Stromal cell of bone marrow (primary cell): ENCODE measurements at places on chromosomes 5 and 9.

DNA sequence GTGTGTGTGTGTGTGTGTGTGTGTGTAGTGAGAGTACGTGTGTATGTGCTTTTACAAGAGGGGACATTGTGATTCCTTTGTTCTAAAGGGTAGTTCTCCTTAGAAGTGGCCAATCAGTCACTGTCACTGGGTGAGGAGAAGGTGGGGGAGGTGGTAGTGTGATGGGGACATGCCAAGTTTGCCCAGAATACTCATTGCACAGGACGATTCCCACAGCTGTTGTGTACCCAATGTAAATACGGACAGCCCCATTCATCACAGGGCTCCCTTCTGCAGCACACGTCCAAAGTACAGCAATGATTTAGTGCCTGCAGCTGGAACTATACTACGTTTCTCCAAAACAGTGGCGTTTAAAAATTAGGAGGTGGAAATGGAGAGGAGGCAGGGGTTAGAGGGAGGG lies 287.8 kb downstream of the TLR4 start:
- DNase-seq: no peak

DNA sequence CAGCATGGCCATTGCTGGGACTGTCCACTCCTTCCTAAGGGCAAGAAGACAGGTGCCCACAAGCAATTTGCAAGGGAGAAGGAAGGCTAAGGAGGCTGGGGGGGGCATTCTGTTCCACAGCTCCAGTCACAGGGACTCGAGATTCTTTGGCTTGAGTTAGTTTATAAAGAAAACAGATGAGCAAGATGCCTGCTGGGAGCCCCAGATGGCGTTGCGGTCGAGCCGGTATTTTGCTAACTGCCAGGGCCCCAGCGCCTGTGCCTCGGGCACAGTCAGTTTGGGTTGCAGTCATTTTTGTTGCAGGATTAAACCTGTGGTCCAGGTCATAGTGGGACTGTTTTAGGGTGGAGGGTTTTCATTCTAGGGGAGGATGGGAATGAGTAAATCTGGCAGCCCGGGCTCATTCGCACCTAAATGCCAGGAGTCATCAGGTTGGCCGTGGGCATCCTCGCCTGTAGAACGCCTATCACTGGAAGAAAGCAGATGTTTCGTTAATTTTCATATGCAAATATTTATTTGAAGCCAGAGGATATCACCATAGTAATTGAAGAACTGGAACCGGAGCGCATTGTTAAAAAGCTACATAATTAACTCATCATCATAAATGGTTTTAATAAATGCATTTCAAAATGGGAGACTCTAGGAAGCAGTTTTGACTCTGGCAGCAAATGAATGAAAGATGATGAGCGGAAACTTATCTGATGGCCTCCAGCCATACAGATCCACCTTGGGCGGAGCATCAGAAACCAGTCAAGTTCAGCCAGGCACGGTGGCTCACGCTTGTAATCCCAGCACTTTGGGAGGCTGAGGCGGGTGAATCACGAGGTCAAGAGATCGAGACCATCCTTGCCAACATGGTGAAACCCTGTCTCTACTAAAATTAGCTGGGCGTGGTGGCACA lies 87.1 kb upstream of the FCN2 start:
- DNase-seq: no peak

- DNase-seq: peak; percentile 22
Observed at GRCh38 chr9:21455320-21455719, 15.1 kb downstream of the IFNA1 start.

- DNase-seq: no peak
Observed at GRCh38 chr5:14487897-14488570, 93.6 kb upstream of the OTULINL start.

GRCh38 chr5:74492230-74492629 lies 148.3 kb downstream of the ENC1 start:
- no peak for DNase-seq

GRCh38 chr9:28413471-28413870 lies 840.2 kb upstream of the C9orf72 start:
- no peak for DNase-seq

- DNase-seq: no peak
Observed at GRCh38 chr5:41815663-41816229, 54.5 kb downstream of the OXCT1 start.

DNA sequence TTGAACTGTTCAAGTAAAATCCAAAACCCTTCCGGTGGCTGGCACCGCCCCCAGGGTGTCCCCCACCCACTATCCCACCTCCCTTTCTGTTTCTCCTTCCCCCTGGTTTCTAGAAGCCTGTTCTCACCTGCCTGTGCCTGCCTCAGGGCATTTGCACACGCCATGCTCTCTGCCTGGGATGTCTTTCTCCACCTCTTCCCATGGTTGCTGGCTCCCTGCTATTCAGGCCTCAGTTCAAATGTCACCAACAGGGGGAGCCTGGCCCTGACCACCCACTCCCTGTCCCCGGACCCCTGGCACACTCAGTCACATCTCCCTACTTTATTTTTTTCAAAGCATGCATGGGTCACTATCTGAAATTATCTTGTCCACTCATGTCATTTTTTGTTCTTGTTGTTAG lies 39.9 kb upstream of the EEIG1 start:
- no peak for DNase-seq

DNA sequence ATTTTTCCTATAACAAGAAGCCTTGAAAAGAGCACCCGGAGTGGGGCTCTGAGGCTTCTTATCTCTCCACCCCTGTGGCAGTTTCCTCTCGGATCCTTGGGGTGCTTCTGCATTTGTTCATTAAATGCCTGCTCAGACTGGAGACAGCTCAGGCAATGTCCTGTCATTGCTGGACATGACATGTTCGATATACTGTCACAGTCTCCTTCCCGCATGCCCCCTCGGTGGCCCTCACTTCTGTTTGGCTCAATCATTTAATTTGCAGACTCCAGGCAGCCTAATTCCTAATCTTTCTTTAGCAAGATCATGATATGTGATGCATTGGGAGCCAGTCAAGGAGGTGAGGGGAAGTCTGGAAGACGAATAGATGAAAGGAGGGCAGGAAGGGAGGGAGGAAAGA lies 37.5 kb upstream of the CPEB4 start:
- DNase-seq: no peak

GRCh38 chr5:126219616-126220015 lies 203.6 kb upstream of the GRAMD2B start:
- DNase-seq: no peak

DNA sequence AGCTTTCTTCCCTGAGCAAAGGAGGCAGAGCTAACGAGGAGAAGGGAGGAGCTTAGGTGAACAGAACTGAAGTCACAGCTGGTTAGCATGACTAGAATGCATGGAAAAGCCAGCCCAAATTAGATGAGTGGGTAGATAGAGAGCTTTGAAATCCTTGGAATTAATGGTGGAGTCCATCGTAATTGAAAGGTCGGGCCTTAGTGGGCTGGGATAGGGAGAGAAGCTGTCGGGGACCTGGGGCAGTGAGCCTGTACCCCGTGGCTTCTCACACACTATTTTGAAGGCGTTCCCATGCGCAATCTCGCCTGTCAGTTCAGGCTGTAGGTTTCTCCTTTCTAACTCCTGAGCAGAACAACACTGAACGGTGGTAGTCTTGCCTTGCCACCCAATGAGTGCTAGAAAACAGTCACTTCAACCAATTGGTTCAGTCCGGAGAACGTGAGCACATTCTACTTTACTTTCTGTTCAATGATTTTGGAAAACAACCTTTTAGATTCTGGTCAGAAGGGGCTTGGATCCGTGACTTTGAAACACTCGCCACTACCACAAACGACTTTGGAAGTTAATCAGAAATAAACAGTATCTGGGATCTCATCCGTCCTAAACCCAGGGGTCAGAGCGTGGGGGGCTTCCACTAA lies 655 bp upstream of the RAI14 start:
- peak; percentile 65 for DNase-seq

DNA sequence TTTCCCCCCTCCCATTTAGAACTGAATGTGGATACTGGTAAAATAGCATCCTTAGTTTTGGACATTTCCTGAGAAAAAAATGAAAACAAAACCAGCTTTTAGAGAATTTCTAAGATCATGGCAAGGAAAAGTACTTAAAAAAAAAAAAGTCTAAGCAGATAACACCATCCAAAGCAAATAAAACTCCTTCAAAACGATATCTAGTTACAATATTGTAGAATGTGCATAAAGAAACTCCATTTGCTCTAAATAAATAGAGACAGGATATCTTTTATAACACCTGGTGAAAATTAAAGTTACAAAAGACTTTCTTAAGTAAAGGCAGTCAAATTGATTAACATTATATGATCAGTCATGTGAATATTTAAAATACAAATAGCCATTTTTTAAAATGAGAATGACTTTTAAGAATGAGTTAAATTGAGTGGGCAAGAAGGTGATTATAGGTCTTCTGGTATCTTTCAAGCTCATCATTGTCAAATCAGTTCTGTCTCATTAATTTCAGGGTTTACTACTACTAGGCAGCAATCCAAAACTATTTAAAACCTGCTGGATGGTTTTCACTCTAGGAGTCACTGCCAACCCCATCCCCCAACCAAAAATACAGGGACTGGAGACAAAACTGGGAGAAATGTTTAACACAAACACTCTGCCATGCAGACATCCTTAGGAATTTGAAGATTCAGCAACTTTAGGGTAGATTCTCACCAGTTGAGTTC lies 382.6 kb downstream of the ADGRV1 start:
- no peak for DNase-seq

DNA sequence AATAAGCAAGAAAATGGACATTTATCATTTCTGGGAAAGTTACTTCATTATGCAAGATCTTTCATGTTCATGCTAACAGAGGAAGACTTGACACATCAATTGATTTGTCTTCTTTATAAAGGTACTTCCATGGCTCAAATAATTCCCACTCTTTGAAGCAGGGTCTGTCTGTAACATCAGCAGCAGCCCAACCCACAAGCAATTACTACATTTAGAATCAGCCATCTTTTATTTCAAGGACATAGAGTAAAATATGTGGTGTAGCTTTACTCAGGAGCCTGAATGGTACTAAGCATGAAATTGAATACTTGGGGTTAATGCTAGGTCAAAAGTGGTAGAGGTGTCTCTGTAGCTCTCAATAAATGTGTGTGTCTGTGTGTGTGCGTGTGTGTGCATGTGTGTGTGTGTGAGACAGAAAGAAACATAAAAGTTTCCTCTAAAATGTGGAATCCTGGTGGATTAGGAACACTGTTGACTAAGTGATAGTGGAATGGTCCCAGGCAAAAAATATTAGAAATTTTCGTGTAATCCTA lies 581.1 kb downstream of the CAAP1 start:
- DNase-seq: no peak

DNA sequence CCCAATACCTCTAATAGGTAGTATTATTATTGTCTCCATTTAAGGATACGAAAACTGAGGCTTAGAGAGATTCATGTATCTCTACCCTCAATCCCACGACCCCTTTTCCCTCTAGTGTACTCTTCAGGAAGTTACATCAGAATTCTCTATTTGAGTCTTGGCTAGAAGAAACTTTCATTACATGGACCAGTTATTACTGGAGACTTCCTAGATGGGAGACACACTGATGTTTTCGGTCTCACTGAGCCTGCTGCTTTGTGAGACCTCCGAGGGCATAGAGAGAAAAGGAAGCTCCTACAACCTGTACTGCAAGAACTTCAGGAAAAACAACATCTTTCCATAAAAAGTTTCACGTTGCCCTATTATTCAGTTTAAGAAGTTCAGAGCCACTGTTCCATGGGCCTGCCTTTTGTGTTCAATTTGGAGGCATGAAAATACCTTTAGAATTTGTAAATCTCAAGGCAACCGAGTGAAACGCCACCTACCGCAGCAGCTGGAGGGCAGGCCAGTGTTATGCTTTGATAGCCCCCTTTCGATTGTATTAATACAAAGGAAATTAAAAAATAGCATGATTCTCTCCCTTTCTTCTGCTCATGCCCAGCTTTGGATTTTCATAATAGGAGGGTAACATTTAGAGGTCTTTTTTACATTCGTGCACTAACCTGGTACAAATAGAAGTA lies 223.3 kb downstream of the EBF1 start:
- DNase-seq: no peak

DNA sequence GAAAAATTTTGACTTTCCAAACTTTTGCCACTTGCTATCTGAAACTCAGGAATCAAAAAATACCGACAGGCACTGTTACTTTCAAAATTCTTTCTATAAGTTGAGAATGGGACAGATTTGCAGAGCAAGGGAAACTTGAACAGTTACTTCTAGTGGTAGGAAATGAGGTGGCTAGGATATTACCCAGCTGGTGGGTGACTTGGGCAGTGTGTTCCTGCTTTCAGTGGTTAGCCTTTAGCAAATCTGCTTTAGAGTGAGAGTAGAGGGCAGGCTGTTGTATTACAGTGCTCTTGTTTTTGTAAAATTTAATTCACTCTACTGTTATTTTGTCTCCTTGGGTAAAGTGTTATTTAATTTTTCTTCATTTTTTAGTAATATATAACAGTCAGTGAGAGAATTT lies 40.2 kb upstream of the ROPN1L start:
- DNase-seq: no peak

DNA sequence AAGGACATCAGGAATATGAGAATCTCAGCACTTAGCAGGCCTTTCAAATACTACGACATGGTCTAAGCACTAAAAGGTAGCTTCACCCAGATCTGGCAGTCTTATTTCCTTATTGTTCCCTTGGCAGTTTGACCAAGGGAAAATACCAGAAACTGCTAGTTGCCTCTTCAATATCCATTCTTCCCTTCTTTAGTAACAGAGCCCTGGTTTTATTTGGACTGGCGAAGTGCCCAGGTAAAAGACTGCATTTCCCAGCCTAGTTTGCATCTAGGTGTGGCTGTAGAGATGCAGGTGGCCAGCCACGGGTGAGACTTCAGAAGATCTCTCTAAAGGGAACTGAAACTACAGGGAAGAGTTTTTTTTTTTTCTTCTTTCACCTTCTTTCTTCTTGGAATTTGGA lies 21.6 kb downstream of the DMRT2 start:
- DNase-seq: no peak

GRCh38 chr5:51652980-51653379 lies 269.7 kb downstream of the ISL1 start:
- DNase-seq: no peak

GRCh38 chr9:135591506-135592330 lies 30.2 kb downstream of the PAEP start:
- DNase-seq: no peak

- peak; percentile 58 for DNase-seq
Observed at GRCh38 chr9:89274838-89275237, 36.2 kb upstream of the CKS2 start.

DNA sequence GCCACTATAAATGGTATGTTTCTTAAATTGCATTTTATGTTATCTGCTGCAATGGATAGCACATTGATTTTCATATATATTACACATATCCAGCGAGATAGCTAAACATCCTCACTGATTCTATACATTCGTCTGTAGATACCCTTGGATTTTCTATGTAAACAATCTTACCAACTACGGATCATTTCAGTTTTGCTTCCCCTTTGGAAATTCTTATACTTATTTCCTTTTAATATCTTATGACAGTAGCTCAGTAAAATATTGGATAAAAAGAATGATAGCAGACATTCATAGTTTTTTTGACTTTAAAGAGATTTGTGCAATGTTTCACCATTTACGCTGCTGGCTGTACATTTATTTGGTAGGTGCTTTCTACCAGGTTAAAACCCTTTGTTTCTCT lies 254.9 kb downstream of the SYK start:
- no peak for DNase-seq

GRCh38 chr5:78811121-78811817 lies 162.7 kb upstream of the LHFPL2 start:
- DNase-seq: no peak
